Stimulated activated CD4-positive, alpha-beta T cell treated with anti-CD3 and anti-CD28 coated beads, Interleukin-1b, Interleukin-23, amount 100 ng/mL, for 24 hours (primary cell): ENCODE measurements at places on chromosomes 5 and 9.

DNA sequence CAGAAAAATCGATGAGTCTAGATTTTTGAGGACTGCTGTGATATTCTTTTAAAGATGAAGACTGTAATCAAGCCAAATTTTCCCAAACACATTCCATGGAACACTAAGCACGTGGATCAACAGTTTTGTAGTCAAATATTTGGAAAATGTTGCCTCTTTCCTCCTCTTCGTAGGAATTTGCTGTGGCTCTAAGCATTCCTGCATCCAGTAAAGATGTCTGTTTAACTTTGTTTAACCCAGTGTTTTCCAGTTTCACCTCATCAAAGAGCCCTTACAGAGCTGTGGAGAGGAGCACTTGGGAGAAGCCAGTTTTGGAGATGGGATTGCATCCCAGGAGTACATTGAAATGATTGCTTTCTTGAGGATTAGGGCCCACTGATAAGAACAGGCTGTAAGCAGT lies 58.9 kb downstream of the INSYN2B start:
- DNase-seq = no peak

GRCh38 chr9:14780251-14780650 lies 57.7 kb upstream of the CER1 start:
- DNase-seq = no peak

- DNase-seq = no peak
Measured at GRCh38 chr5:34918025-34918424, 2.5 kb downstream of the BRIX1 start.

DNA sequence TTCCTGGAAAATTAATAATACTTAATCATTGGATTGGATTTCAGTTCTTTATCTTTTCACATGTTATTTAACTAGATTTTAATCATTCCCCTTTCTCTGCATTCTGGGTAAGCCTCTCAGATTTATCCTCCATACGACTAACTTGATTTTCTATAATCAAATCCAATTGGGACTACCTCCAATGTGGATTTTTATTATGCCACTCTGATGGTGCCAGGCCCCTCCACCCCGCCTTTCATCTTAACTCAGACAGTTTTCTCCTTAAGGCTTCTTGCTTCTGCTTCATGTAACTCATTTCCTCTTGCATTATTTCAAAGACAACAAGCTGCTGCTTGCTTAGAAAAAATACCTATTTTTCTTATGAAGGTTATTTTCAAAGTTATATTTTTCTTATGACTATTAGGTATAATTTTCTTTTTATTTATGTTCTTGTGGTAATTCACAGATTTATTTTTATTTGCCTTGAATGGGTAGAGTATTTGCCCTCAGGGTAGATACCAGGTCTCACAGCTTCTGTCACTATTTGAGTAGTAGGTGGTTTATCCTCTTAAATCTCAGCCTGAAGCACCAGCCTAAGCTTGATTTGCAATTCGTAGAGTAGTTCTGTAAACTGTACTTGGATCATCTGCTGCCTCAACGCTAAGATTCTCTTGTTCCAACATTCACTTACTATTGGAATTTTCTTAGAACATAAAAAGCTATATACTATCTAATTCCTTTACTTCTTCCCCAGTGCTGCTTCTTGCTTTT lies 659.0 kb upstream of the ARRDC3 start:
- DNase-seq = no peak

GRCh38 chr5:80754900-80755299 lies 100.1 kb upstream of the DHFR start:
- no peak for DNase-seq

- DNase-seq = no peak
Measured at GRCh38 chr9:134851020-134851419, 29.6 kb upstream of the FCN2 start.

- DNase-seq = no peak
Measured at GRCh38 chr5:59038798-59039295, 456.0 kb downstream of the RAB3C start.

DNA sequence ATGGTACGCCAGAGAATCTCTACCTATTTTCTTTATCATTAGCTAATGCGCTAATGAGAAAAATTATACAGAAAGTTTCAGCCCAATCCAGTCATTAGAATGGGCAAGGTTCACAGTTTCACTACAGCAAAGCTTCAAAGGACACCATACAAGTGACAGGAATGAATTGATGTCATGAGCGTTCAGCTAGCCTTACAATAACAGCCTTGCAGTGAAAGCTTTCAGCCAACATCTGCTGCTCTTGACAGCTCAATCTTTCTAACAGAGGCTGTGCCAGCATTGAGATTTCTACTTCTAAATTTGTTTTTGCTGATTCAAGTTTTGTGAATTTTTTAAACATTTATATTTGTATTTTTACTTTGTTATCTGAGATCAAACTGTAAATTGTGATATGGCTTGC lies 302.4 kb upstream of the FAM174A start:
- no peak for DNase-seq

GRCh38 chr5:149298163-149298562 lies 26.5 kb downstream of the AFAP1L1 start:
- DNase-seq = no peak

DNA sequence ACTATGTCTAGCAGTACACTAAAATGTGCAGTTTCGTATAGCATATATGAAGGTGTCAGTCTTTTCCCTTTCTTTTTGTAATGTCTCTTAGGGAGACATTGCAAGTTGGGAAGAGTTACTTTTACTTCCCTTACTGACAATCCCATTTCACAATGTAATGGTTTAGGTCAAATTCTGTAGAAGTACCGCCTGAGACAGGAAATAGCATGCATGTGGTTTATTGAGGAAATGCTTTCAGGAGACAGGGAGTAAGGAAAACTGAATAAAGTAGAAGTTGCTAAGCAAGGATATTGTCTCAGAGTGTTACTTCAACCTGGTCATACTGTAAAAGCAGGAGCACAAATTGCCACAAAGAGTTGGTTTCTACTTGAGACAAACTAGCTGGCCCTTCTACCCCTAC lies 32.1 kb upstream of the MSANTD3 start:
- DNase-seq = no peak

DNA sequence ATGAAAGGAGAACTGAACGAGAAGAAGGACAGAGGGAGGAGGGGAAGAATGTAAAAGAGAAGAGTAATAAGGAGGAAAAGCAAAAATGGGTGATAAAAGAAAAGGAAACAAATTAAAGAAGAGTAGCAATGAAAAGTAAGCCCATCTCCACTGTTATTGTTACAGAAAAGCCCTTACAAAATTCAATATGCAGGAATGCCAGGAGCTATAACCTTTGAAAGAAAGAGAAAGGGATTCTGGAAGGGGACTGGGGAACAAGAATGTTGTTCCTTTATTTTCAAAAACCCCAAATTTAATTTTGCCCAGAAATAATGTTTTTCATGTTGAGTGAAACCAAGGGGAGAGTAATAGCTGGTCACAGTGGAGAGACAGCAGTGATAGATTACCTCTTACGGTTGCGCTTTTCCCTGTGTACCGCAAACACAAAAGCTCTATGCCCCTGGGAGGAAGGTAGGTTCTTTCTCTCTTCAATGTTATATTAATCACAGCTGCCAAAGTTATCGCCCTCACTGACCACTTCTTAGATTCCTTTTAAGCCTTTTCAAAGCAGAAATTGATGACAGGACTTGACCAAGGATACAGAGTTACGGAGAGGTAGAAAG lies 86.7 kb downstream of the BRINP1 start:
- DNase-seq = no peak

- no peak for DNase-seq
Measured at GRCh38 chr9:105341434-105342146, 97.1 kb downstream of the SLC44A1 start.

- DNase-seq = no peak
Measured at GRCh38 chr5:159231167-159231566, 21.8 kb upstream of the RNF145 start.

GRCh38 chr5:129243039-129243438 lies 148.5 kb downstream of the ISOC1 start:
- DNase-seq = no peak

DNA sequence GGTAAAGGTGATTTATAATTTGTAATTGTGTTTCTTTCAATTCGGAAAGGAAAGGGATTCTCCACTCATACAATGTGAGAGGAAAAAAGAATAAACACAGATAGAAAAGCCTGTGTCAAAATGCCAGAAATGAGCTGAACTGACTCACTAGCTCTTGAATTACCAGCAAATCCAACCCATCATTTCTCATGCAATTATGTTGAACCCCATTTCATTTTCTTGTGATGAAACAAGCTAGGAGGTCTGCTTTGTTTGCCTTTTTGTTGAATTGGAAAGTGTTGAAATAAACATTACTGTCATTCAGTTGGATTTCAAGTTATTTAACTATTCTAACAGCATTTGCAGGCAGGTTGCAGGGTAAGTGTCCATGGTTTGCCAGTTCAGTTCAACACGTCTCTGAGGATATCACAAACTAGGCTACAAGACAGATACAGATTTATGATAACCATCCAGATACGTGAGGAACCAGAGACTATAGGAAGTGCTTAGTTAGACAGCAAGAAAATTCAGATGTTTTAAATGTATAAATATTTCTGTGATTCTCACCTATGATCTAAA lies 547.2 kb downstream of the MAT2B start:
- no peak for DNase-seq

- no peak for DNase-seq
Measured at GRCh38 chr9:68739621-68740174, 34.7 kb downstream of the PIP5K1B start.

GRCh38 chr9:3608011-3608410 lies 82.2 kb upstream of the RFX3 start:
- DNase-seq = no peak

GRCh38 chr5:66170195-66170919 lies 26.3 kb downstream of the SREK1 start:
- no peak for DNase-seq

- no peak for DNase-seq
Measured at GRCh38 chr9:114378883-114379282, 8.9 kb downstream of the AKNA start.

GRCh38 chr5:176481711-176482110 lies 33.5 kb downstream of the FAF2 start:
- DNase-seq = no peak

DNA sequence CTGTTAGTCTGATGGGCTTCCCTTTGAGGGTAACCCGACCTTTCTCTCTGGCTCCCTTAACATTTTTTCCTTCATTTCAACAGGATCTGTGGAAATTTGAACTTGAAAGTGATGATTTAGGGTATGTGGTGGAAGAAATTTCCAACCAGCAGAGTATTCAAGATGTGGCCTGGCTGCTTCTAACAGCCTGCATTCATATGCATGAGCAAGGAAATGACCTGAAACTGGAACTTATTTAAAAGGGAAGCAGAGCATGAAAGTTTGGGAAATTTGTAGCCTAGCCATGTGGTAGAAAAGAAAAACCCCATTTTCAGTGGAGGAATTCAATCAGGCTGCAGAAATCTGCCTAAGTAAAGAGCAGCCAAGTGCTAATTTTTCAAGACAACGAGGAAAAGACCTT lies 41.7 kb downstream of the UNC13B start:
- DNase-seq = no peak

DNA sequence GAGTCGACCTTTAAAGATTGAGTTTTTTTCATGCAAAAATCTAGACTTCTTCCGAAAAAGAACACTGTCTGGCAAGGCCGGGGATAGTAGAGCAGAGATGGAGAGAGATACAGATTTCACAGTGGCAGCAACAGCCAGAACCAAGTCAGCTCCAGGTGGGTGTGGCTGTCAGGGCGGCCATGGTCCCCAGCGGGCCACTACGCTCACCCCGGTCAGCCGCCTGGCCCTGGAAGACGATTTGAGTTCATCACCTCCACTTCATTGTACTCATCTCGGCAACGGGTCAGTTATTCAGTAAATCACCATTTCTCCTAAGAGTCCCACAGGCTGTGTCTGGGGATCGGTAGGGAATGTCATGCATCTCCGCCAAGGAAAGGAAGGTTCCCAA lies 53.0 kb downstream of the ZNF354C start:
- DNase-seq = no peak

- no peak for DNase-seq
Measured at GRCh38 chr9:86326536-86326935, 27.7 kb downstream of the TUT7 start.

DNA sequence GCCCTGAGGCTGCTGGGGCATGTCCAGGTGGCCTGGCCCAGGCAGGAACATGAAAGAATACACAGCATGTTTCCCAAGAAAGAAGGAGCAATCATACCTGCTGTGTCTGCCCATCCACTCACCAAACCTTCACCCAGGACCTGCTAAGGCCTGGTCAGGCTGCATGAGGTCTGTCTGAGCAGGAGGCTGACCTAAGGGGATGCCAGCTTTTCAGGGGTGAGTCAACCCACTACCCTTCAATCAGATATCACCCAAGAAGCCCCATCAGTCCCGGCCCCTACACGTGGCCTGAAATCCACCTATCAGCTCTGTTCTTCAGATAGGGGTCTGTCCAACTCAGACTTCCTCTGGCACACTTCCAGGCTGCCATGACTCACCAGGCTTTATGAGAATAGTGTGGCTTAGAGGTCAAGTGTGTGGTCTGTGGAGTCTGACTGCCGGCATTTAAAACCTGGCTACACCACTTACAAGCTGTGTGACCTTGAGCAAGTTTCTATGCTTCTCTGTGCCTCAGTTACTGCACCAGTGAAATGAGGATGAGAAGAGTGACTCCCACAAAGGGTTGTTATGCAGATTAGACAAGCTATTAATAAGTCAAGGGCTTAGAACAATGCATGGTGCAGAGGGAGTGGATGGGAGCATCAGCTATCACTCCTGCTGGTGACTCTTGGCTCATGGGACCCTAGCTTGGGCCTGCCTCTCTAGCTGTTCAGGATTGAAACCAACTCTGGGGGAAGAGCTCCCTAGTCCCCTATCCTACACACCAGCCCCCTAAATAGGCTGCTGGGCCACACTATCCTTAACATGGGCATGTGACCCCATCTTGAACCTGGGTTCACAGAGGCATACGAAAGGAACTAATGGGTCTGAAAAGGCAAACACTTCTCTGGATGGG lies 130.3 kb downstream of the PAX5 start:
- DNase-seq = no peak

GRCh38 chr9:116515541-116515940 lies 171.6 kb upstream of the TRIM32 start:
- no peak for DNase-seq

DNA sequence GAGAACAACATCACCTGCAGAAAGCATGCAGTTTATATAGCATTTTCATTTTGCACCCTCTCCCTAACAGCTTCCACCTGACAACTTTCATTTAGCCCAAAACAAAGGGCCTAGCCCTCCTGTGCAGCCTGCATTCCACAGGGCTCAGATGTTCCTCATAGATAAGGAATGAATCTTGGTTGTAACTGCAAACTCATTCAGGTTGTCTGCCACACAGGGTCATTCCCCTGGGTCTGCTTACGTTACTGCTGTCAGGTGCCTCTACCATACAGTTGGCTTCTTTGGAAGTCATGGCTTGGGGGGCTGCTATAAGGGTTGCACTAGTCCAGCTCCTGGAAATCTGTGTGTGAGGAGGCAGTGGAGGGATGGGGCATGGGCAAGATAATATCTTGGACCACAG lies 2.7 kb upstream of the DCP2 start:
- no peak for DNase-seq

GRCh38 chr9:99000476-99001395 lies 57.0 kb downstream of the COL15A1 start:
- DNase-seq = no peak

- no peak for DNase-seq
Measured at GRCh38 chr5:96517295-96517694, 84.2 kb upstream of the PCSK1 start.
